ENCODE measurements at places on chromosomes 6 and 20.

- no peak for DNase-seq
Observed at GRCh38 chr20:47792021-47792618, 6.8 kb upstream of the SULF2 start.

- DNase-seq = no peak
Observed at GRCh38 chr6:168210239-168211105, 109.1 kb downstream of the DACT2 start.

GRCh38 chr6:34743625-34744293 is 13.5 kb upstream of the SNRPC start:
- DNase-seq = no peak

DNA sequence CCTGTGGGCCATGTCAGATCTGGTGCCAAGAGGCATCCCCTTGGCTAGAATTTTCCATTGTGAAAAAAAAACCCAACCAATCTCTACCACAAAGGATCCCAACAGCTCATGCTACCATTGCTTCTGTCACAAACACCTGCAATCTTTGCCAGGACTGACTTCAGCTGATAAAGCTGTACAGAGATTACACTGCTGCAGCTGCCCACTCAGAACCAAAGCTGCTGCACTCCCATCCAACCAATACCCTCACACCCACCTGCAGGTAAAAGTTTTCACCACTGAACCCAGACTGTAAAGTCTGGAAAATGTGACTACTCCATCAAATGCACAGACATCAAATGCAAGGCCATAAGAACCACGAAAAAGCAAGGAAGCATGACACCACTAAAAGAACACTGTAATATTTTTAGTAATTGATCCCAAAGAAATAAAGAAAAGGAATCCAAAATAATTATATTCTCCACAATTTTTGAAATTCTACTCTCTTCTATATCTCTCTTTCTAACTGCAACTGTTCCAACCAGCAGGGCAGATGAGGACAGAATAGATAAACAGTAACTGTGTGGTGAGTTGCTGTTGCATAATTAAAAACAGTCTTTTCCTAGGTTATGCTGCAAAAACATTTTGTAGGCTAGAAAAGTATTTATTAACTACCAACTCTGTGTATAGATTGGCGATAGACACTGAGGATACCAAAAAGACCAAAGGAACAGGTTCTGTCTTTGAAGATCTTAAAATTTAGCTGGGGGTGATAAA is 128.0 kb upstream of the MCHR2 start:
- no peak for DNase-seq

DNA sequence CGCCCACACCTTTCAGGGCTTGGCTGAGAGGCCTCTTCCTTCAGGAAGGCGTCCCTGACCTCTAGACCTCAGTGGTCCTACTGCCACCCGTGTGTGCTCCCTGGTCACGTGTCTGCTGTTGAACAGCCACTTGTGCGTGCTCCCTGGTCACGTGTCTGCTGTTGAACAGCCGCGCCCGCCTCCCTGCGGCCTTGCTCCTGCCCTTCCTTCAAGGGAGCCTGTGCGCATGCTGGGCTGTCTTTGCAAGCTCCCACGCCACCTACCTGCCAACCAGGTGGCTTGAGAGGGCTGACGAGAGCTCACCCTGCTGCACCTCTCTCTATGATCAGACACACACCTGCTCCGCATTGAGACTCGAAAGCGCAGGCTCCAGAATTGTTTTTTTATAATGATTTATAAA is 179.3 kb downstream of the BMP7 start:
- no peak for DNase-seq

- DNase-seq = no peak
Observed at GRCh38 chr20:8432435-8433148, 300.5 kb downstream of the PLCB1 start.

GRCh38 chr6:104640150-104640700 is 219.5 kb downstream of the HACE1 start:
- DNase-seq = no peak

- DNase-seq = no peak
Observed at GRCh38 chr20:24970030-24970553, 21.0 kb downstream of the CST7 start.

- no peak for DNase-seq
Observed at GRCh38 chr6:8269872-8270454, 165.4 kb downstream of the SLC35B3 start.

DNA sequence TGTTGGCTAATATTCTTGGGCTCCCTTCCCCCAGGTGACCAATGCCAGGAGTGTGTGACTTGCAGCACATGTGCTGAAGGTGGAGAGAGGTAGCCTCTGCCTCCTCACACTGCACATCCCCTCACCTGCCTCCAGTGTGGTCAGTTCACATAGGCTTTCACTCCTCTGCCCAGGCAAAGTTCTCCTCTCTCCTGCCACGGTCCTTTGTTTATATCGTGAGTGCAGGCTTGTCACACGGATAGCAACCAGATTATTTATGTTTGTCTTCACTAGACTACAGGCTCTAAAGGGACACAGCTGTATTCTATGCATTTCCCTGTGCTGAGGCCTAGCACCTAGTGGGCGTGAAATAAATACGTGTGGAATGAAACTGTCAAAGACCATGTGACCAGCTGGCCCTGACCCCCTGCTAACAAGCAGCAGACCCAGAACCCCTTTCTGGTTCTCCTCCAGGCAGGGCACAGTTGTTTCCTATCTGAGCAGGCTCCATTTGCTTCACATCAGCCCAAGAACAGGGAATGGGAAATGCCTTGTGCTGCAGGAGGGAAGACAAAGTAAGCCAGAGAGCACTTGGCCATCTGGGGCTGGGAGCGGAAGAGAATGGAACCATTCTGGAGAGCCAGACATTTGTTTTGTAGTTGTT is 42.3 kb downstream of the UNC5CL start:
- no peak for DNase-seq

DNA sequence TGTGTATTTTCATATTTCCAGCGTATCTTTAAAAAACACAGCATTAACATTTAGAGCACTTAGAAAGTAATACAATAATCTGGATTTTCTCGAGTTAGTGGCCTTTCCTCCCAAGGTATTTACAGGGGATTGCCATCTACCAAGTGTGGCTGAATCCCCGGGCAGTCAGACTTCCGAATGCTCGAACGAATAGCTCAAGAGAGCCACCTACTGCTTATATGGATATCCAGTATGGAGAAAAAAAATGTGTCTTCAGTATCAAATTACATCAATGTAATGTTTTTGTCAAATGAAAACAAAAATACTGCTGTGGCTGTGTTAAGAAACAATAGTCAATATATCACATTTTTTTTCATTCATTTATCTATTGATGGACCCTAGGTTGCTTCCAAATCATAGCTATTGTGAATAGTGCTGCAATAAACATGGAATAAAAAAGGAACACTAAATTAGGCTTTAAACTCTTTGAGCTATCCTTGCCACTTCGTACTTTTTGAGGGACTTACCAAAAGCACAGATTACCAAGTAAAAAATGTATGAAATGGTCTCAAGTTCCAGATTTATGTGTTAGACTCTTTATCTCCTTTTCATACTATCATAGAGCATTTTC is 654.5 kb upstream of the PTCHD4 start:
- DNase-seq = no peak

- no peak for DNase-seq
Observed at GRCh38 chr20:50215926-50216325, 25.3 kb downstream of the CEBPB start.

GRCh38 chr6:125203395-125203794 is 49.8 kb downstream of the TPD52L1 start:
- DNase-seq = no peak

GRCh38 chr20:16942756-16943155 is 194.6 kb downstream of the OTOR start:
- DNase-seq = no peak

- DNase-seq = no peak
Observed at GRCh38 chr6:45480752-45481415, 103.2 kb upstream of the SUPT3H start.

GRCh38 chr6:111980971-111981840 is 72.7 kb upstream of the CCN6 start:
- no peak for DNase-seq

DNA sequence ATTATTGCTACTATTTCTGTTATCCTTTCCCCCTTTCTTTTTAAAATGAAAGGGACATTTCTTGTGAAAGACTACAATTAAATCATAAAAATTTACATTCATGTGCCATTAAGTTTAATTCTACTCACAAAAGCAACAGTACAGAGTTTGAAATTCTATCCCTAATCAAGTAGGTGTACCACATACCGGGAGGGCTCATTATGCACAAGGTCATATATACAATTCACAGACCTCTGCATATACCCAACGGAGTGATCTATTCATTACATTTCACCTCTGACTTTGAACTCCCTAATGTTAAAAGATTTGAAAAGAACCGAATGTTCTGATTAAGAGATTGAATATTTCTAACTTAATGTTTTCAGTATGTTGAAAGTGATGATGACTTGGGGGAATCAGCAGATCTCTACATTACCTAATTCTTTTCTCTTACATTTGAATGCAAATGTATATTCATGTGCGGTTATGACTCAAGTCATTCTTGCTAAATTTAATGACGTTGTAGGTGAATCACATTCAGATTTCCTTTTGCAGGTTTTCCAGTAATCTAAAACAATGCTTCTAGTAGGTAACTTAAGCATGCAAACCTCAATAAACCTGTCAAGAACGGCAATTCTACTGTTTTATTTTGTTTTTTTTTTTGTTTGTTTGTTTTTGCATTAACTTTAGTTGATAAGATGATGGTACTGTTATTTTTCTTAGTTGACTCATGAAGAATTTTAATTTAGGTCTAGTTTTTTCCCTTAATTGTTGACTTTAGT is 7.3 kb downstream of the EYA4 start:
- DNase-seq = no peak

- no peak for DNase-seq
Observed at GRCh38 chr20:8473459-8473858, 341.4 kb downstream of the PLCB1 start.

DNA sequence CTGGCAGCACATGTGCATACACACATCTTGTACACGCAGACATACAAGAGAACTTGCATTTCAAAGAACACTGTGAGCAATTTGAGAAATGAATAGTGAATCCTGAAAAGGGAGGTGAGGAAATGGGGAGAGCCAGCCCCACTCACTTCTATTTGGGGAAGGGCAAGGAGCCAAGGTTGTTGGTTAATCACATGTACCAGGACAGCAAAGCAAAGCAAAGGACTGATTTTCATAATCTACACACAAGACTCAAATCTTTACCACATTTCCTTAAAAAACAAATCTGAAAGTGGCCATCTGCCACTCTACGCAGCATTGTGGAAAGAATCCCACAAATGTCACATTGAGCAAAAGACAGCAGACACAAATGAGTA is 35.0 kb upstream of the KIF16B start:
- no peak for DNase-seq

- no peak for DNase-seq
Observed at GRCh38 chr6:90819483-90819882, 232.6 kb upstream of the MAP3K7 start.

DNA sequence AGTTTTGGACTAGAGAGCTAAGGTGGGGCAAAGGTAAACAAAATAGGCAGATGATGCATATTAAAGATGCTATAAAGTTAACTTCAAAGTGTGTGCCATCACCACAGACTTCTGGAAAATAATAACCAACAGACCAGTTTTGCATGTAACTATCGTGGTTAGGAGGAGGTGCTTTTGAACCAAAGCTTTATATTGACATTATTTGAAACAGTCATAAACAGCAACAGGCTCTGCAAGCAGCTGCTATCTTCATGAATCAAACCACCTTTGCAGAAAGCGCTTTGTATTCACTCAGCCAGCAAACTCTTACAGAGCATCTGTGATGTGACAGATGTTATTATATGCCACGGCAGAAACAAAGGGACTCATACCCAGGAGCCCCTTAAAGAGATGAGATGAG is 81.9 kb downstream of the CRYBG1 start:
- no peak for DNase-seq
